ENCODE measurements at places on chromosomes 16 and 17.
A peak's percentile ranks its signal among the peaks of the same experiment; 100 is the strongest.

DNA sequence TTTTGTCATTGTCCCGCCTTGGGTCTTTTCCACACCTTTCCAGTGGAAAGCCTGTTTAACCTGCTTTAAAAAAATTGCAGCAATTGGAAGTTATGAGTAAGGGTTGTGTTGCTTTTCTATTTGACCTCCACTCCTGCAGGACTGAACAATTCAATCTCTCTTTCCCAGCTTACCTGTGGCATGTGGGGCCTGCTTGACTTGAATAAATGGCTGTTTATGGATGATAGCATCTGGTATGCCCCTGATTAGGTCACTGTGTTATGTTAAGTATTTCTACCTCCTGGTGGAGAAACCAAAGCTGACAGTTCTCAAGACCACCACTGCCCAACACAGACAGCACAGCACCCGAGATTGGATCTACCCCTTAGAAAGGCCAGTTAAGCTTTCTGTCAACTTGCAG is 64.8 kb upstream of the NOG start:
- no peak for DNase-seq

DNA sequence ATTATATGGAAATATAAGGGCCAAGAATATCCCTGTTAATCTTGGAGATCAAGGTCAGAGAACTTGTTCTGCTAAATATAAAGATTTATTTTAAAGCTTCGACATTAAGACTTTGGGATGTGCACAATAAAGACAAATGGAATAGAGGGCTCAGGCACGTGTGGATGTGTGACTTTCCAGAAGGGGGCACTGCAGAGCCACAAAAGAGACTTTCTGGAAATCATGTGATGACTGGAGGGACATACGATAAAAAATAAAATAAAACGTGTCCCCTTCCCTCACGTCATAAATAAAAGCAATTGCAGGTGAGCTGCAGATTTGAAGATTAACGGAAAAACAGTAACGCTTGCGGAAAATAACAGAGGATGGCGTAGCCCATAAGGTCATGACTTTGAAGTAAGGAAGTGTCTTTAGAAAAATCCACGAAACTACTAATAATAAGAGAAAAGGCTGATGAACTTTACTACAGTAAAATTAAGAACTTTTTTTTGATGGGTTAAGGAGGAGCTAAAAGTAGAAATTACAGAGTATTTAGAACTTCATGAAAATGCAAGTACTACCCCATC is 9.4 kb upstream of the ENGASE start:
- no peak for DNase-seq

DNA sequence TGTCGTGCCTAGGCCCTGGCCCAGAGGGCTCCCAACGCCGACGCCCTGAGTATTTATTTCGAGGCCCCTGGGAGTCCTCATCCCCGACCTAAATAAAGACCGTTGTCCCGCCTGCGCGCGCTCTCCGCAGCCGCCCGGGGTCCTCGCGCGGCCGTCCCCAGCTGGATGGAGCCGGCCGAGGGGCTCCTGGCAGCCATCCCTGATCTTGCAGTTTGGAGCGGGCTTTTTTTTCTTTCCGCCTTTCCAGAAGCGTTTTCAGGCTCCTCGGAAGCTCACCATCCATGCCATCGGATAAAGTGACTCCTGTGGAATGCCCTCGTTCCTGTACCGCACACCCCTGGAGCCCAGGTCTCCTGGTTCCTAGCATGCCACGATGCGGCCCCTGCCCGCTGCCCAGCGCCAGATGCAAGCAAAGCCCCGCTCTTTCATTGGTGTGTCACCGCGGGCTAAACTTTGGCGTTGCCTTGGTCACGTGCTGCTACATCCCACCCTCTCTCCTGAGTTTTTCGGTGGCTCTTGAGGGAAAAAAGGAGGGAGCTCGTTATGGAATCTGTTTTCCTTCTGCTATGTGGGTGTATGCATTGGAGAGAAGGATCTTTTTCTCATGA is 716 bp downstream of the TMEM94 start:
- DNase-seq = no peak

GRCh38 chr17:64209356-64209941 is 53.6 kb downstream of the TEX2 start:
- no peak for DNase-seq

DNA sequence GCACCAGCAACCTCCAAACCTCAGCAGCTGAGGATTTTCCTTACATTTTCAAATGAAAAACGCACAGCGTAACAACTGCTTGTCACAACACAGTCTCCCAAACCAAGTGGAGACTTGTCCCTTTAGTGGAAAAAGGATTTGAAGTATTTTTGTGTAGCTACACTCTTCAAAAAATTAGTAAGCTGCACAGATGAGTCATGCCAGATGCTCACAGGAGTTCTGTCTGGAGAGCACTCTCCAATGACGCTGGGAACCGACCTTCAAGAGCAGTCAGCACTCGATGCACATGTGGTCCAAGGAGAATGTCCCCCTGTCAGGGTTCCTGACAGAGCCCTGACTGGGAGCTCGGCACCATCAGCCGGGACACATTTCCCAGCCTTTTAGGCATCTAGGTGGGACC is 39.8 kb downstream of the MAP1LC3B start:
- DNase-seq = no peak

DNA sequence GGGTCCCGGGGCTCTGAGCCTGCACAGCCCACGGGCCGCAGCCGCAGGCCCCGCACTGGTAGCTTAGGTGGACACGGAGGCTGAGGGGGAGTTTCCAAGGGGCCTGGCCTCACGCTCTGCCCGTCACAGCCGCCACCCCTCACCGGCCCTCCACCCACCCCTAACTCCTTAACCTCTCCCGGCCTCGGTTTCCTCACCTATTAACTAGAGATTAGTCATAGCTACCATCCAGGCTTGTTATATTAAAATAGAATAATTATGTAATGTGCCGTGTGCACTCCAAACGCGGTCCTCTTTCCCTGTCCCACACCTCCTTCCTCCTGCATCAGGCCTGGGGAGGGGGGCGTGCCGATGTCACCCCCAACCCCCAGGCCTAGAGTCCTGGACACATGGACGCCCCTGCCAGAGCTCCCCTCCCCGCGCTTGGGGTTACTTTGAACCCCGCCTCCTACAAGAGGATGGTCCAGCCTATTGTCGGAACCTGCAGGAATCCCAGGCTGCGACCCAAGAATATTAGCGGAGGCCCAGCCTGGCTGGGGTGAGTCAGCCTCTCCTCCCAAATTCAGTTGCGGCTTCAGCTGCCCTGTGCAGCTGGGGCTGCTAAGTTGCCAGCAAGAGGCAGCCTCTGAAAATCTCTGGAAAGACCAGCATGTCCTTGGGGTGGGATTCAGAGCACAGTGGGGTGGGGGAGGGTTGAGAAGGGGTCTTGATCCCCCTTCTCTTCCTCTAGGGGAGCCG is 17.3 kb downstream of the SOCS3 start:
- DNase-seq = no peak

- no peak for DNase-seq
Observed at GRCh38 chr16:59878999-59879398, 1144.9 kb upstream of the GOT2 start.

DNA sequence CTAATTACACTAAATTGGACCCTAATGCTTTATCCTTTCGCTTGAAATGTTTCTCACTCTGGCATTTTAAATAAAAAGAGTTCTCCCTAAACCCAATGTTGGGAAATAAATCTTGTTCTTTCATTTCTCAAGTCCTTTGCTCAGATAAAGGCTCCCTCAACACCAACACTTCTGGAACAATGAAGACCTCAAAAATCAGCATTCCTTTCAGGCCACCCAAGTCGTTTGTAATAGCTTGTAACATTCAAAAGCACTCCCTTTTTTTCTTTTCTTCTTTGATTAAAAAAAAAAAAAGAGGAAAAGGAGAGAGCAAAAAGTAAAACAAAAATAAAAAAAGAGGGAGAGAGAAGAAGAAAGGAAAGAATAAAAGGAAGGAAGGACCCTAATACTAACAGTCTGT is 23.3 kb upstream of the FOXJ1 start:
- no peak for DNase-seq

GRCh38 chr17:82780971-82781893 is 29.4 kb downstream of the TBCD start:
- no peak for DNase-seq

GRCh38 chr17:28743243-28744103 is at the start of gene TRAF4:
TRAF4 (plus strand) TSS chr17:28744011; CDS start chr17:28744113, 102 bp downstream.
- peak; percentile 68 for DNase-seq

DNA sequence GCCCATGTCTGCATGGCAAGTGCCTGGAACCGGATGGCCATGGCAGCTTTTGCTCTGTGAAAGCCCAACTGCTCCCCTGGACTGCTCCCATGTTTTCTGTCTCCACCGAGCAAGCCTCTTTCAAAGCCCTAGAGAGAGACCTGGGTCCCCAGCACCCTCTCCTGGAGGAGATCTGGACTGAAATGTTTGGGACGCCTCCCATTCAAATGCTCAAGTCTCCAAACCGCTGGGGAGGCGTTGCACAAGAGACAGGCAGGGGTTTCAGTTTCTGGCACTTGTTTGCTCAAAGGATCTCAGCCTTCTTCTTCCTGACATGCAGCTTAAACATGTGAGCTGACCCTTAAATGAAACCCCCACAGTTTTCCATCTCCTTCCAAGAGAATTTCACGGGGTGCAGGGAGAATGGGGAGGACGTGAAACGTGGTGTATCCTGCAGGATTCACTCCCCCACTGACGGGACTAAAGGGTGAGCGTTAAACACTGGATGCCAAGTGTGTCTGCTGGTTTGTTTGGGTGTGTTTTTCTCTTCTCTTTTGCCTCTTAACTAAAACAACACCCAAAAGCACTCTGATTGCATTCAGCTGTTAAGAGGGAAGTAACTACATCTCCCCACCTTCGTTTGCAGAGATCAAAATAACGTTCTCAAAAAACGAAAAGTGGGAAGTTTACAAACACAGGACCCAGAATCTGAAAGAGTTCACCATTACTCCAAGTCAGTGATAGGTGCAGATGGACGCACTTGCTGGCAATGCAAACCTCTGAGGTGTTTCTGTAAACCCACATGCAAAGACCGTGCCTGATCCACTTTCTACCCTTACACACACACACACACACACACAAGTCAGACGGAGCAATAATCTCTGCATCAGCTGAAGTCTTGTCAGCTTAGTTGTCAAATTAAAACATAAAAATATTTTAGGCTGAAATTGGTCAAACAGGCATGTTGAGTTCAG is 256.9 kb downstream of the C16orf95 start:
- DNase-seq = no peak

DNA sequence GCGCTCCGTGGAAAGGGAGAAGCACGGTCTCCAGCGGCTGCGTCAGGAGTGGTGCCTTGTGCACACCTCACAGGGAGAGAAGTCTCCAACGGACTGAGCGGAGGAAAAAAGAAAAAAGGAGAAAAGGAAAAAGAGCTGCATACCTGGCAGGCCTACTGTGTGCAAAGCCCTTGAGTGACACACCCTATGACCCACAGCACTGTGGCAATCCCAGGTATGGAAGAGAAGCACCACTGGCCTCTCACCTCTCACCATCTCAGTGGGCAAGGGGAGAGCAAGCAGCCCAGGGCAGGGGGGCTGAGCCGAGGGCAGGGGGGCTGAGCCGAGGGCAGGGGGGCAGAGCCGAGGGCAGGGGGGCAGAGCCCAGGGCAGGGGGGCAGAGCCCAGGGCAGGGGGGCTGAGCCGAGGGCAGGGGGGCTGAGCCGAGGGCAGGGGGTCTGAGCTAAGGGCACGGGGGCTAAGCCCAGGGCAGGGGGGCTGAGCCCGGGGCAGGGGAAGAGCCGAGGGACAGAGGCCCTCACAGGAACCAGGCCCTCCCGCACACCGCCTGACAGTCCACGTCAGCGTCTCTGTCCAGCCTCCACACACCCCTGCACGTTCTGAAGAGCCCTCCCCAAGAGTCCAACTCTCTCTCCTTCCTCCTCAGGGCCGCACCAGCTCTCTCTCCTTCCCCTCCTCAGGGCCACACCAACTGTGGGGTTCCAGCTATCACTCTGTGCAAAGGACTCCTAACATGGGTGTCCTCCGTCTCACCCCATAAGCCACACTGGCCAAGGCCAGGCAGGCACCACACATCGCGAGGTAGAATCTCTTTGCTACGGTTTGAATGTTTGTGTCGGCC is 105.8 kb downstream of the ZNF778 start:
- no peak for DNase-seq

DNA sequence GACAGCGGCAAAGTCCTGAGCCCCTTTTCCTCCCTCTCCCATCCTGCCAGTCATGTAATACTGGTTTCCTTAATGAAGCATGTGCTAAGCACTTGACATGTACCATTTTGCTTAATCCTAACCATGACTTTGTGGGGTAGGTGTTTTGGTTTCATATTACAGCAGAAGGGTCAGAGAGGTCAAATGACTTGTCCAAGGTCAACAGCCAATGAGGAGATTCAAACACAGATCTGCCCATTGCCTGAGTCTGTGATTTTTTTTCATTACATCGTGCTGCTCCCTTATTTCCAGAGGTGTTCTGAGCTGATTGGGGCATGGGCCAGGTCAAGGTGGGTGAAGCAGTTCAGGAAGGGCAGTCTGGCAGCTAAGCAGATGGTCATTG is 17.6 kb upstream of the PHF12 start:
- no peak for DNase-seq

GRCh38 chr17:337022-337420 is 15.6 kb downstream of the RPH3AL start:
- no peak for DNase-seq

- DNase-seq = peak; percentile 2
Observed at GRCh38 chr16:1645914-1646525, 32.1 kb upstream of the JPT2 start.

- DNase-seq = no peak
Observed at GRCh38 chr16:25107466-25107792, 4.1 kb upstream of the LCMT1 start.

Data from GF-D8 (cell line).